ENCODE measurements at places on chromosomes 2 and 18.
A peak's percentile ranks its signal among the peaks of the same experiment; 100 is the strongest.

DNA sequence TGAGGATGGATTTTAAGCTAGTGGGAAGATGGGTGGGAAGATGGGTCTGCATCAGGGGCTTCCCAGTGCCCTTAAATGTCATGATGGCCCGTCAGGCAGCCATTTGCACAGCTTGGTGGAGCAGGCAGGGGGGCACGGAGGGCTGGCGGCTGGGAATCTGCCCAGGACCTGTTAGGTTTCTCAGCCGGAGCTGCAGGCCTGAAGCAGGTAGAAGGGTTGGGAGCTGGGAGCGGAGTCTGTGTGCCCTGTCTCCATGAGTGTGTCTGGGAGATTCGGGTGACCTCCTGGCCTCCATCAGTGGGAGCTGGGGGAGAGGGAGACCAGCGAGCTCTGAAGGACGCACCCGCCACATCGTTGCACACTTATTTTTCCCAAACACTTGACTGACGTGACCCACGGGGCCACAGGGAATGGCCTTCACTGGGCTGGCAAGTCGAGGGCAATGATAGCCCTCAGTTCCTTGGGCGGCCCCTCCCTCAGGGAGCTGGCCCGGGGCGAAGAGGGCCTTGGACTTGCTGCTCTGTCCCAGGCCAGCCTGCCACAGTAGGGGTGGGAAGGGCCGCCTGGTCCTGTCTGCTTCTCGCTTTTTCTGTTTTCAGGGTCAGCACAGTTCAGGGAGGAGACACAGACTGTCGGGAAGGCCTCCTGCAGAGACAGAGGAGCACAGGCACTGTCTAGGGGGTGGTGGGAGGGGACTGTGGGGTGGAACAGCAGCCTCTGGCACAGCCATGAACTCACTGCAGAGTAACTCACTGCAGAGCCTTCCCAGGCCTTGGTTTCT lies 236.8 kb downstream of the ZBTB7C start:
- no peak for DNase-seq

DNA sequence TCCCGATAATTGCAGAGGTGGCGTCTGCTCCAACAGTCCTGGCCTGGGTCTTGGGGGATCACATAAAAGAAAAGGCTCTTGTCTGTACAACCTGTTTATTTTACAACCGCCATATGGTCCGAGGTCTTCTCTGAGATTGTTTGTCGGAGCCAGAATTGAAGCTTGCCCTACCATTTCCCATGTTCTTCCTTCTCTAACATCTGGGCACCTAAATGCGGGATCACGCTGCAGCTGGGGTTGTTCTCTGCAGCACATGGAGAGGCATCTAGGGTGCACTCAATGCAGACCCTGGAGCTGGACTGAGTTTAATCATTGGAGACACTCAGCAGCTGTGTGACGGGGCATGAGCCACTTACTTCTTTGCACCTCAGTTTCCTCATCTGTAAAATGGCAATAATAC lies 107.7 kb downstream of the ACKR3 start:
- DNase-seq: no peak

- DNase-seq: no peak
These were observed 82.1 kb downstream of the TMEM182 start for GRCh38 chr2:102843764-102844443.

- DNase-seq: no peak
These were observed 81.3 kb downstream of the VSNL1 start for GRCh38 chr2:17621781-17622180.

GRCh38 chr2:234292205-234292961 lies 204.5 kb downstream of the ARL4C start:
- DNase-seq: peak; percentile 67

- DNase-seq: no peak
These were observed 500.6 kb downstream of the XIRP2 start for GRCh38 chr2:167388901-167389300.

GRCh38 chr18:59359576-59359952 lies 499 bp upstream of the LMAN1 start:
- no peak for DNase-seq

GRCh38 chr2:77725045-77725444 lies 202.9 kb upstream of the LRRTM4 start:
- no peak for DNase-seq

DNA sequence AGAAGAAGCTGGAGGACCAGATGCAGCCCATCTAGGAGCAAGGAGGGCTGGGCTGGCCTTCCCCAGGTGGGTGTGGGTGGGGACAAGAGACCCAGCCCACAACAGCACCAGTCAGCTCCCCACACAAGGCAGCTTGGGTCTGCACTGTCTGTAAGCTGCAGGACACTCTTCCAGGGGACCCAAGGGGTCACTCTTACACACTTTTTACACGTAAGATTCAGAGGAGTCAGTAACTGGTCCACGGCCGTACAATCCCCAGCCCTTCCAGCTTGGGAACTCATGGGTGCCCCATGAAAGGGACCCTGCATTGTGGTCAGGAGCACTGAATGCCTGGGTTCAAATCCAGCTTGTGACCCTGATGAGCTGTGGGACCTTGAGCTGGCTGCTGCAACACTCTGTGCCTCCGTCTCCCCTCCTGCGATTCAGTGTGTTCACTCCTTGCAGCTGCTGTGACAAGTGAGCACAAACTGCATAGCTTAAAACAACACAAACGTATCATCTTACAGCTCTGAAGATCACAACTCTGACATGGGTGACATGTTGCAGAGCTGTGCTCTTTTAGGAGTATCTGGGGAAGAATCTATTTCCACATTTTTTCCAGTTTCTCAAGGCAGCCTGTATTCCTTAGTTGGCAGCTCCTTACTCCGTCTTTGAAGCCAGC lies 11.1 kb upstream of the SLC66A3 start:
- no peak for DNase-seq

DNA sequence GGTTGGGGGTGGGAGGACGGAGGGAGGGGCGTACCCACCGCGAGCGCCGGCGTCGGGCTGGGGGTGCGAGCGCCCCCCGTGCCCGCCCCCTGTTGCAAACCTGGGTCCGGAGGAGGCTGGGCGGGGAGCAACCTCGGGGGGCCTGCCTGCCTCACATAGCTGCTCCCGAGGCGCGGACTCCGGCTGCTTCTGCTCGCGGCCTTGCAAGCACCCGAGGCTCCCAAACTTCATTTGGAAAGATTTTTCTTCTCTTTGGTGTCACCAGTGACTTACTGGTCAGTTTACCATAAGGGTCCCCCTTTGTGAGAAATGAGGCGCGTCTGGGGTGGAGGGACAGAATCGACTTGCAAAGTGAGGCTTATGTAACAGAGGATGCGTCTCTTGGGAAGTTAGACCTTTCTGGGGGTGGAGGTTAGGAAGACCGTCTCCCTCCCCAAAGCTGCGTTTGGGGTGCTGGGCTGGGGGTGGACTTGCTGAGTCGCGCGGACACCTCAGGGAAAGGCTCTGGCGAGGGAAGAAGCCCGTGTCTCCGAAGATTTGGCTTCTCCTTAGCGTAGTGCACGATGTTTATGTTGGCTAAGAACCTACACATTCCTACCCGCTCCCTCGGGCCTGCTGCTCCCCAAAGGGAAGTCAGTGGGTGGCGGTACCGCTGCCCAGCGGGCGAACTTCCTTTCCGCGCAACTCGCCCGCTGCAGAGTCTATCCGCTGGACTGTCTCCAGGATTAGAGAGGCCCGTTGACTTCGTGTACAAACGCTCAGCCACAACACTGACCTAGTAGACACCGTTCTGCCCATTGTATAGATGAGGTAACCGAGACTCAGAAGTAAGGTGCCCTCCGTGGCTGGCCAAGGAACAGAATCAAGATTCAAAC lies 559 bp downstream of the TMEM37 start:
- DNase-seq: no peak

GRCh38 chr18:45916302-45916701 lies 50.8 kb downstream of the EPG5 start:
- DNase-seq: no peak

- DNase-seq: no peak
These were observed 246.1 kb upstream of the TNP1 start for GRCh38 chr2:217105733-217106649.

GRCh38 chr2:37246205-37246604 lies 14.7 kb downstream of the NDUFAF7 start:
- no peak for DNase-seq

- DNase-seq: no peak
These were observed 87.4 kb upstream of the GLS start for GRCh38 chr2:190792956-190793888.

DNA sequence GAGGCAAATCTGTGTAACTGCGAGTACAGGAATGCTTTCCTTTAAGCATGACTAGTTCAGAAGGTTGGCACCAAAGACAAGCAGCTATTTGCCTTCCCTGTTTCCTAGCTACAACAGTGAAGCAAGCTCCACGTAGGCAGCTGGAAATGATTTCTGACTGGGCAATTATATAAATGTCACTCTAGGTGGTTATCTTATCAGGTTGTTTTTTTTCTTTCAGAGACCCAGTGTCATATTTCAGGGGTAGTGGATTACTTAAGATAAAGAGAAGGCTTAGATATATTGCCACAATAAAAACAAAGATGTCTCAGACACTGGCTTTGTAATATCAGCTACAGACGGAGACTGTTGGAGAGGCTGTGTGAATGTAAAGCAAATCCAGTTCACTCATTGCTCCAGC lies 748.9 kb upstream of the NXPH2 start:
- no peak for DNase-seq

- no peak for DNase-seq
These were observed 6.2 kb upstream of the GORASP2 start for GRCh38 chr2:170922634-170923494.

DNA sequence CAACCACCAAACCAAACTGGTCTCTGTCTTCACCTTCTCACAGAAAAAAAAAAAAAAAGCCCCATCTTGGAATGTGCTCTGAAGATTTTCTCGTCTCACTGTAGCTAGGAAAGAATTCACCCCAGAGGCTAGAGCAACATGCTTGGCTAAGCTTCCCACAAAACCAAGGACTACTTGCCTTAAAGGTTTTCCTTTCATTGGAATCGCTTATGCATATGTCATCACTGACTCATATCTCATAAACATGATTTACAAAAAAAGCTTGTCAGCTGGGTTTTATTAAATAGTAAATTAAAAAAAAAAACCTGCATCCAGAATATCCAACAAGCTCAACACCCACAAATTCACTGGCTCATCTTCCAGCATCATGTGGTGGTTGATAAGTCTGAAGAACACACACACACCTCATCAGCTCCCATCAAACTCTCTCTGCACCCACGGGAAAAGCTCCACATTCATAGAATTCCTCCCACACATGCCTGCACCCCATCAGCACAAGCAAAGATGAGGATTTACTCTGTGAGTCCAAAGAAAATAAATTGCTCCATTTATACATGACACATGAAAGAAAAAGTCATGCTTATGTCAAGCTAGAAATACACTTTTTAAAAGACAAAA lies 182.0 kb upstream of the TRIB2 start:
- no peak for DNase-seq

DNA sequence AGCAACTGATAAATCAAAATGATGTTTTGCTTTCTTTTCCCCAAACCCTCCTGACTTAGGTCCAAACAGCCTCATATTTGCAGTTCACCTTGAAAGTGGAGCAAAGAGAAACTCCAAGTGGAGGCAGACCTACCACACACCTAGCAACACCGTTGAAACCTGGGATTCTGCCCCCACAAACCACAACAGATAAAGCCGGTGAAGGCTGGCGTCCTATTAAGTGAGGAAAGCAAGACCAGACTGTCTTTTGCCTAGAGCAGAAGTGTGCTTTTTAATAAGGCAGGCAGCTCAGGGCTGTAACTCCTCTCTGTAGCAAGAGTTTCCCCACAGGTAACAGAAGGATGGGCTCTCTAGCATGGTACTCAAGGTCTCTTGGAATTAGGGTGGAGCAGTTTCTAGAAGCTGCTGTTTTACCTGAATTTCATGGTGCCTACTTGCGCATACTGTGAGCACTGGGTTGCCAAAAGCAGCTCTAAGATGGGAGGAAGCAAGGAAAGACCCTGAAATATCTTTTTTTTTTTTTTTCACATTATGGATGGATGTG lies 336.9 kb downstream of the BCL11A start:
- DNase-seq: no peak

- no peak for DNase-seq
These were observed 41.6 kb downstream of the GLI2 start for GRCh38 chr2:120777170-120777751.

GRCh38 chr2:187390891-187391290 lies 57.2 kb downstream of the CALCRL start:
- no peak for DNase-seq

GRCh38 chr2:239081622-239082021 lies 233.7 kb downstream of the TWIST2 start:
- no peak for DNase-seq

GRCh38 chr2:182649316-182649715 lies 66.7 kb upstream of the DNAJC10 start:
- no peak for DNase-seq

DNA sequence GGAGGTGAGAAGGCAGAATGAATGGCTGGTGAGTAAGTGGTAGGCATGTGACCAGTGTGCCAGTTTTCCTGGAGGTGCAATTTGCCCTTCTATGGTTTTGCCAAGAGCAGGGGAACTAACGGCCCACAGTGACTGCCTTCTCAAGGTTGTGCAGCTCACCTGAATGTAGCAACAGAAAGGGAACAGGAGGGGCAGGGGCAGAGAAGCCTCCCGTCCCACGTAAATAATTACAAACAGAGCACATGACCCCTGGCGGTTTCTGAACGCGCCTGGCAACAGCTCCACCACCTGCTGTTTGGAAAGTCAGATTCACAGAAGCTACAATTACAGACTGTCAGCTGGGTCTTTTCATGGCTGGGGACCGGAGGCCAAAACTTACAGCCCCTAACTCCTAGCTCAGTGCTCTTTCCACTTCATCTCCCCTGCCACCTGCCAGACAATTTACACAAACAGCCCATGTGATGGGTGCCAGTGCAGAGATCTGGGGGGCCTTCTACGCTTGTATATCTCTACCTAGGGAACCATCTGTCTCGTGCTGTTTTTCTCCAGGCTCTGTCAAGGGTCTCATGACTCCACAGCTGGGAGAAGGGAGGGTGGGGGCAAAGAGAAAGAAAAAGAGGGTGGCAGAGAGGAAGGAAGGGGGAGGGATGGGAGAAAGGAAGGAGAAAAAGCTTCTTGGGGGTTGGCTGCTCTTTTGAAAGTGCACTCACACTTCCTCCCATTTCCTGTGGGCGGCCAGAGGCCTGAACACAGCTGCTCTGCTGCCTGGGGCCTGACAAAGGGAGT lies 69.6 kb downstream of the POLR1A start:
- DNase-seq: peak; percentile 57

DNA sequence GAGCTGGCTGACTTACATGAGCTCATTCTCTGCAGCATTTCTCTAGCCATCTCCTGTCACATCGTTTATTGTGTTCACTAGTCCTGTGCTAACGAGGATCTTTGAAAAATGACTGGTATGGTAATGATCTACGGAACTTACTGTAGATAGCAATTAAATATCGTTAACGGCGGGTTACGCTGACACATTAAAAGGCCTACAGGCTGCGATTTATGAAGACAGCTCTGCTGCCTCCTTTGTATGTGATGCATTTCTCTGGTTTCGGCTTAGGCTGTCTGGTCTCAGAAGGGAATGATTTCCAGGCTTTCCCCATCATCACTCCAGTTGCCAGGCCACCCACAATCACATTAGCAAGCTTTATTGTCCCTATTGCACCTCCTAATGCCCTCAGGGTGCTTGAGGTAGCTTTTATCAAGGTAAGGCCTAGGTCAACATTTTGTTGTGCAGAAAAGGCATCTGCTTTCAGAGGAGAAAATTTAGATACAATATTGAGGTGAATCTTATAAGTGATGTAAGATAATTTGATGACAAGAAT lies 284.4 kb downstream of the SOX11 start:
- DNase-seq: no peak

Measured in activated naive CD4-positive, alpha-beta T cell treated with Interleukin-2 at 50 U/mL for 16 hours (primary cell).